ENCODE measurements at places on chromosomes 6 and 20.

- no peak for DNase-seq
These were observed 598.0 kb upstream of the NOX3 start for GRCh38 chr6:156053626-156054025.

DNA sequence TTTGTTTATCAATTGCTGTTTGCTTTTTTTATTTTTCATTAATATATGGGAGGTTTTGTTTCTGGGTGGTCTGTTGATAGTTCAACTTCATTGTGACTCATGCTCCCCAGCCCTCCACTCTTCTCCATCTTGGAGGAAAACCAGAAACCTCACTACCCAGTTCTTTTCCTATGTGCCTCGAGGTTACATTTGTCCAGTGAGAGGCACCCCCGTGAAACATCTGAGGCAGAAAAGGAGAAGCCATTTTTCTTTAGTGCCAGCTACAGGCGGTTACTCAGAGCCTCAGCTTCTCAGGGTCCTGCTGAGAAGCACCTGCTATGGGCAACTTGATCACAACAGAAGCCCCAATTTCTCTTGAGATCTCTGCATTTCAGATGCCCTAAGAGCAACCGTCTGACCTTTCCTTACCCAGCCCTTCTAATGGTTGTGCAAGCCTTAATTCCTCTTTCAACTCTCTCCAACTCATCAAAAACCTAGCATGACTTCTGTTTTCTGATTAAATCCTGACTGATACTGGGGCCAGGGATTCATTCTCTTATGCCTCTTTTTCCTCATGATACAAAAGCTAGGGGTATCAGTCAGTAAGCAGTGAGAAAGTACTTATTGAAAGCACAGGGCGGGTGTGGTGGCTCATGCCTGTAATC lies 144.6 kb downstream of the ELOVL4 start:
- no peak for DNase-seq

- DNase-seq, result no peak
These were observed 206.0 kb downstream of the EYS start for GRCh38 chr6:65501045-65501444.

DNA sequence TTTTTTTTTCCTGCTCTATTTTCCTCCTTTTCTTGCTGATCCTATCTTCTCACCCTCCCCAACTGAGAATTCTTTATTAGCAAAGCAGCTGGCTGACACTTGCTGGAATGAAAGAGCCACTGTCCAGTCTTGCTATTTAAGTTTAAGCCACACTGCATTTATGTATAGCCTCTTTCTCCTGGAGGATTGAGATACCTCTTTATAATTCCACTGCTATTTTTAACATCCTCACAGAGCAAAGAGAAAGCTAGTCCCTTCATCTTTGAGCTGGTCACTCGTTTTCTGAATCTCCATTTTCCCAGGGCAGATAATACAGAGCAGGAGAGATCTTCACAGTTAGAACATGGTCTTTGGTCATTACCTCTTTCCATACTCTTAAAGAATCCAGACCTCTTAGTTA lies 36.0 kb upstream of the EEF1A1 start:
- DNase-seq, result no peak

DNA sequence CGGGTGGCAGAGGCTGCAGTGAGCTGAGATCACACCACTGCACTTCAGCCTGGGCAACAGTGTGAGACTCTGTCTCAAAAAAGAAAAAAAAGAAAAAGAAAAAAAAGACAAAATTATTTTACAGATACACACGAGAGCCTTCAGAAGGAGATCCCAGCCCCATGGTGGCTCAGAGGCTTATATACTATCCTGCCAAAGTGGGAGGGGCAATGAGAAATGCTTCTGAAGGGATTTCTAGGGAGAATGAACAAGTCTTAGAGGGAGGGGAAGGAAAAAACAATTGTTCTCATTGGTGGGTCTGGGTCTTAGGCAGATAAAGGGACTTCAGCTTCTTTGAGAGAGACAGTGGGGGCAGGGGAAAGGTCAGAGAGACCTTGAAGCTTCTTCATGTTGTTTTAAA lies 76.8 kb downstream of the BANF2 start:
- DNase-seq, result no peak

- DNase-seq, result no peak
These were observed 5.6 kb downstream of the FILIP1 start for GRCh38 chr6:75488033-75488432.

GRCh38 chr20:47583551-47583950 lies 81.9 kb downstream of the NCOA3 start:
- DNase-seq, result no peak

GRCh38 chr6:134123666-134124208 lies 71.3 kb upstream of the SLC2A12 start:
- DNase-seq, result peak; percentile 35

GRCh38 chr6:155079985-155080452 lies 84.9 kb downstream of the TIAM2 start:
- DNase-seq, result no peak

GRCh38 chr20:33570743-33571142 lies 80.8 kb downstream of the CBFA2T2 start:
- DNase-seq, result no peak

GRCh38 chr20:4083098-4083865 lies 67.9 kb upstream of the RNF24 start:
- DNase-seq, result no peak

GRCh38 chr6:105357165-105357564 lies 45.7 kb downstream of the PREP start:
- DNase-seq, result no peak

- peak; percentile 85 for DNase-seq
These were observed 146.8 kb downstream of the SH3BGRL2 start for GRCh38 chr6:79777713-79778579.

GRCh38 chr6:133886104-133886775 lies 2.7 kb upstream of the TCF21 start:
- DNase-seq, result no peak

GRCh38 chr6:7341989-7342742 lies 29.2 kb upstream of the SSR1 start:
- DNase-seq, result no peak

- DNase-seq, result no peak
These were observed 68.4 kb upstream of the NOX3 start for GRCh38 chr6:155523821-155524651.

DNA sequence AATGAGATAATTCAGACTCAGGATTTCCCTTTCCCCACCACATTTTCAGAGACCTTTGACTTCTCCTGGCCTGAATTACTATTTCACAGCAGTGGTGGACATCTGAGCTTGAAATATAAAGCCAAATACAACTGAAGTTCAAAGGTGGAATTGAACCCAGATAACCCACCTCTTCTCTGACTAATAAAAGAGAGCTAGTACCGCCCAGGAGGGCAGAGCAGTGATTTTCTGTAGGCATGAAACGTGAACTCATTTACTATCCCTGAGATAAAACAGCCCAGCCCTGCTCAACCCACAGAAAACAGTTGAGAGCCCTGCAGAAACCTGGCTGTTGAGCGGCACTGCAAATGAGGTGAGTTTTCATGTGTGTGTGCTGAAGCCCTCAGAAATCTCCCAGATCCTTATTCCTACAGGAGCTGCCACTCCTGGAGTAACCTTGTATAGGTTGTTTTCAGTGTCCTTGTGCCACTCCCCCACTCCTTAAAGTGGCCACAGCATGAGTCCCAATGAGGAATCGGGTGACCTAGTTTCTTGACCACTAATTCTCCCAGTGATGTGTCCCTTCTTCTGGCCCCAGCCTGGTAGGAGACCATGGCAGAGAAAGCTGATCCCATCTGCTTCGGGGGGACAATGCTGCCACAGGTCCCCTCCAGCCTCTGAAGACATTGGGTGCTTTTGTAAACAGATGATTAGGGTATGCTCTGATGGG lies 99.2 kb downstream of the NOL4L start:
- no peak for DNase-seq

DNA sequence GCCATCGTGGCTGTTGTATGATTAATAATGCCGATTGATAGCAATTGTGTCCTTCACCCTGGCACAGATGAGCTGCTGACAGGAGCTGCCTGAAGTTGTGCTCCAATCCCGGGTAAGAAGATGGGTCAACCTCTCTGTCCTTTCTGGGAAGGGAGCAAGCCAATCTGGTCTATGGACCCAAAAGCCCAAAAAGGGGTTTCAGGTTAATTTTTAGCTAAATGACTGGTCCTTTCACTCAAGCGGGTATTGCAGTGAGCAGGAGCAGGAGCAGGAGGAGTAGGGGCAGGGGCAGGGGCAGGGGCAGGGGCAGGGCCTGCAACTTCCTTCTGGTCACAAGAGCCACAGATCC lies 164.8 kb downstream of the TAF4 start:
- DNase-seq, result no peak

DNA sequence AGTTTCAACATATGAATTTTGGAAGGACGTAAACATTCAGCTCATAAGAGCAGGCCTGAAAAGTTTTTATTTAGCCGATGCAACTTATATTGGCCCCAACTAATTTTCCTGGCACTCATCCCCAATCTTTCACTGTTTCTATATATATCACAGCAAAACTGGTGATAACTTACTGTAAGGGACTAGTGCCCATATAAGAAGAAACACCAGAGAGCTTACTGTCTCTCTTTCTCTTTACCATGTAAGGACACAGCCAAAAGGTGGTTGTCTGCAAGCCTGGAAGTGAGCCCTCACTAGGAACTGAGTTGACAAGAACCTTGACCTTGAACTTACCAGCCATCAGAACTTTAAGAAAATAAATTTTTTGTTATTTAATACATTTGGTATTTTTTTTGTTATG lies 807.4 kb upstream of the CITED2 start:
- DNase-seq, result no peak

- peak; percentile 53 for DNase-seq
These were observed 797 bp downstream of the SMIM13 start for GRCh38 chr6:11094411-11094851.

DNA sequence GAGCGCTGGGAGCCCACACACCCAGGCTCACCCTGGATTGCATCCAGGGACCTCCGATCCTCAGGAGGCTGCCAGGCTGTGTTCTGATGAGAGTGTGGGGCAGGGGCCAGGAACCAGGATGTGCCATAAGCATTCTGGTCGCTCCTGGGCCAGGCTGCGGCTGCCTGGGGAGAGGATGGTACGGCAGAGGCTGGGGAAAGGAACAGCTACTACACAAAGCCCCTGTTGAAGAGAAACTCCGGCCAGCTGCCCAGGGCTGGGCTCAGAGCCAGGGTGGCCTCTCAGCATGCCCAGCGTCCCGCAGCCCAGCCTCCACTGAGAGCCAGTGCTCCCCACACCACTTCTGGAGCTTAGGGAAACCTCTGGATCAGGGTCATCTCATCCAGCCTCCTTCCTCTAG lies 21.7 kb upstream of the OCSTAMP start:
- no peak for DNase-seq

- DNase-seq, result peak; percentile 60
These were observed 60.7 kb downstream of the TNFAIP3 start for GRCh38 chr6:137927777-137928218.

- DNase-seq, result no peak
These were observed 3.4 kb downstream of the TMEM151B start for GRCh38 chr6:44273617-44274016.

GRCh38 chr6:15389765-15390723 lies 144.2 kb downstream of the JARID2 start:
- peak; percentile 14 for DNase-seq

GRCh38 chr20:31690124-31690666 lies 32.5 kb downstream of the BCL2L1 start:
- DNase-seq, result no peak

All from CD4-positive, alpha-beta T cell treated with Interleukin-6 for 4 hours (primary cell).